ENCODE measurements at places on chromosomes 1 and 21.

DNA sequence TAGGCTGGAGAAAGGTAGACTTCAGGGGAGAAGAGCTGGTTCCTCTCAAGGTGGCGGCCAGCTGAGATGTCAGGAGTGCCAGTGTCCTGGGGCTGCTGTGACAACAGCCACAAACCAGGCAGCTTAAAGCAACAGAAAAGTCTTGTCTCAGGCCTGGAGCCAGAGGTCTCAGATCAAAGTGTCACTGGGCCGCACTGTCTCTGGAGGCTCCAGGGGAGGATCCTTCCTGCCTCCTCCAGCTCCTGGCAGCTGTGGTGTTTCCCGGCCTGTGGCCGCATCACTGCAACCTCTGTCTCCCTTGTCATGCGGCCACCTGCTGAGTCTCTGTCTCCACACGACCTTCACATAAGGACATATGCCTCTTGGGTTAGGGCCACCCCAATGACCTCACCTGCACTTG, 24.4 kb upstream of the TSPEAR start:
- DNase-seq: peak; percentile 47

DNA sequence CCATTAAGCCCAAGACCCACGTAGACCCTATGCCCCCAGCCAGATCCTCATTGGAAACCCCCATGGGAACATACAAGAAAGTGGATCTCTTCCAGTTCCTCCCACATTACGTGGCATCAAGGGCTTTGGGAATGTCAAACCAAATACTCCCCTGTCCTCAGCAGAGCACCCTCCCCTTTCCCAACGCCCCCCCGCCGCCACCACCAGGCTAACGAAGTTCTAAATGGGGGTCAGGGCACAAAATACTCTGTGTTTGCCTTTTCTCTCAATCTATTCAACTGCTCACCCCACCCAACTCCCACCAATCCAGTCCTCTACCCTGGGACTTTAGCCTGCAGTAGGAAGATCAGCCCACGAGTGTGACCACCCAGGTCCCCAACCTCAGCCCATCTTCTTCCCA, 24.5 kb downstream of the NEK2 start:
- no peak for DNase-seq

- no peak for DNase-seq
These were observed 3.2 kb downstream of the FCRL2 start for GRCh38 chr1:157773493-157774350.

DNA sequence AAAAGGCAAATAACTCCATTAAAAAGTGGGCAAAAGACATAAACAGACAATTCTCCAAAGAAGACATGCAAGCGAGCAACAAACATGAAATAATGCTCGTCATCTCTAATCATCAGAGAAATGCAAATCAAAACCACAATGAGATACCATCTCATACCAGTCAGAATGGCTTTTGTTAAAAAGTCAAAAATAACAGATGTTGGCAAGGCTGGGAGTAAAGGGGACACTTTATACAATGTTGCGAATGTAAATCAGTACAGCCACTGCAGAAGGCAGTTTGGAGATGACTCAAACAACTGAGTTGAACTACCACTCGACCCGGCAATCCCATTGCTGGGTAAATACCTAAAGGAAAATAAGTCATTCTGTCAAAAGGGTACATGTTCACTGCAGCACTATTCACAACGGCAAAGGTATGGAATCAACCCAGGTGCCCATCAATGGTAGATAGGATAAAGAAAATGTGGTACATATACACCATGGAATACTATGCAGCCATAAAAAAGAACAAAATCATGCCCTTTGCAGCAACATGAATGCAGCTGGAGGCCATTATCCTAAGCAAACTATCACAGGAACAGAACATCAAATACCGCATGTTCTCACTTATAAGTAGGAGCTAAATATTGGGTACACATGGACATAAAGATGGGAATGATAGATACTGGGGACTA, 25.9 kb downstream of the TSPAN2 start:
- DNase-seq: no peak

DNA sequence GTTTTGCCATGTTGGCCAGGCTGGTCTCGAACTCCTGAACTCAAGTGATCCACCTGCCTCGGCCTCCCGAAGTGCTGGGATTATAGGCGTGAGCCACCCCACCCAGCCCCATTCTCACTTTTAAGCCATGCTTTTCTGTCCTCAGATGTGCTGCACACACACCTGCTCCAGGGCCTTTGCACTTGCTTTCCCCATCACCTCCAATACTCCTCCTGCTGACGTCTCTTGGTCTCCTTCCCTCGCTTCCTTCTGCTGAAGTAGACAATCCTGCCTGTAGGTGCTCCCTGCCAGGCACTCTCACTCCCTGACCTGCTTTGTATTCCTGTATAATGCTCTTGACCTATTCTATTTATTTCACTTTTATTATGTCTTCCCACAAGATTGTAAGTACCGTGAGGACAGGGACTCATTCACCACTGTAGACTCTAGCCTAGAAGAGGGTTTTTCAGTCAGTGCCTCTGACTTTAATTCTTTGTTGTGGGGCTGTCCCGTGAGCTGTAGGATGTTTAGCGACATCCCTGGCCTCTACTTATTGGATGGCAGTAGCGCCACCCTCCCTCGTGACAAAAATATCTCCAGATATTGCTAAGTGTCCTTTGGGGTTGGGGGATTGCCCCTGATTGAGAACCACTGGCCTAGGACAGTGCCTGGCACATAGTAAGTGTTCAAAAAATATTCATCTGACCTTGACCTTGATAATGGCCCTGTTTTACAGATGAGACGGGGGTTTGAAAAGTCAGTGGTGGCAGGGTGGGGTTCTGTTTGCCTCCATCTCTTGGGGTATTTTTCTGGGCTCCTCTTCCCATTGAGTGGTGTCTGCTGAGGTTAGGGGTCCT, 4.6 kb downstream of the TNFRSF1B start:
- no peak for DNase-seq

DNA sequence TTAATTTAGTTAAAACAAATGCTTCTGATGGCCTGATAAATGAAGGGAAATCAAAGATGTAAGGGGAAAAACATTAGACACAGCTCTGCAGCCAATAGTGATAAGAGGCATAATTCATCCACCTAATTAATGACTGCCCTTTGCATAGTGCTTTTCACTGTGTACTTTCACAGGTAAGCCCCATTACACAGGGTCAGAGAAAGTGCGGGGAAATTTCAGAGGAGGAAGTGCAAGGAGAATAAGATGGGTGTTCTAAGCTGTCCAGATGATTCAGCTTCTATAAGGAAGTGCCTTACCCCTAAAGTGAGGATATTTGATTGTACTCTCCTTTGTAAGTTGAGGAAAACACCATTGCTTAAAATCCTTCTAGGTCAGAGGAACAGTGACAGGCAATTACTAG, 88.0 kb downstream of the NR5A2 start:
- no peak for DNase-seq
